ENCODE measurements at places on chromosomes 1 and 21.

DNA sequence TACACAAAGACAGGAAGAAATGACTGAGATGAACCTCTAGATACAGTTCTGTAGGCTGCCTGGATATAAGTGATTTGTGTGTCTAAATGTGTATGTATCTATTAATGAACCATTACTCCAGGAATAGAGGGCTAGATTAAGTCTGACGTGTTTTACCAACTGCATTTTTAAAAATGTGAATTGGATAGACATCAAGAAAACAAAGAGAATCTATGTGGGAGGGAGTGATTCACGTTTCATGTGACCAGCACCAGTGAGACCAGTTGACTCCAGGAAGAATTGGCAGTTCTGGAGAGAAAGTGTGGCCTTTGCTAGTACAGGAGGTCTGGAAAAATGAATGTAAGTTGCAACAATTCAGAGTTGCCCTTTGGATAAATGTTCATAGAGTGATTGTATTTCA lies 53.4 kb upstream of the RGS21 start:
- no peaks in the 10 kb centered on the region for H3K27me3 ChIP-seq
- H3K4me1 ChIP-seq, result no peaks in the 10 kb centered on the region
- no peak overlapping the region for H3K27ac ChIP-seq
- no peak overlapping the region for H3K4me3 ChIP-seq
- H3K36me3 ChIP-seq, result no peaks in the 10 kb centered on the region

GRCh38 chr21:37273440-37273839 lies 6.3 kb upstream of the VPS26C start:
- peaks cover 6% of the 10 kb centered on the region for H3K4me1 ChIP-seq
- no peak overlapping the region for H3K27ac ChIP-seq
- DNase-seq, result no peak

DNA sequence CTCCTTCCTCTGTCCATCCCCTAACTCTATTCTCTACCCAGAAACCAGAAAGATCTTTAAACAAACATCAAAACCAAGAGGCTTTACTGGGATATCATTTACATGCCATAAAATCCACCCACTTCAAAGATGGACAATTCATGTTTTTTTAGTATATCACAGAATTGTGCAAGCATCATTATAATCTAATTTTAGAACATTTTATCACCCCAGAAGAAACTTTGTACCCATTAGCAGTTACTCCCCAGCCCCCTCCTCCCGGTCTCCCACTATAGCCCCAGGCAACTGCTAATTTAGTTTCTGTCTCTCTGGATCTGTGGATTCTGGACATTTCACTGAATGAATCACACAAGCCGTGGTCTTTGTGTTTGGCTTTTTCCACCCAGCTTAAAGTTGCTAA lies 4.8 kb upstream of the SELENON start:
- peaks cover 5% of the 10 kb centered on the region for H3K36me3 ChIP-seq
- H3K27ac ChIP-seq, result peak overlapping the region; percentile 67
- no peak overlapping the region for H3K4me3 ChIP-seq
- no peak for DNase-seq

DNA sequence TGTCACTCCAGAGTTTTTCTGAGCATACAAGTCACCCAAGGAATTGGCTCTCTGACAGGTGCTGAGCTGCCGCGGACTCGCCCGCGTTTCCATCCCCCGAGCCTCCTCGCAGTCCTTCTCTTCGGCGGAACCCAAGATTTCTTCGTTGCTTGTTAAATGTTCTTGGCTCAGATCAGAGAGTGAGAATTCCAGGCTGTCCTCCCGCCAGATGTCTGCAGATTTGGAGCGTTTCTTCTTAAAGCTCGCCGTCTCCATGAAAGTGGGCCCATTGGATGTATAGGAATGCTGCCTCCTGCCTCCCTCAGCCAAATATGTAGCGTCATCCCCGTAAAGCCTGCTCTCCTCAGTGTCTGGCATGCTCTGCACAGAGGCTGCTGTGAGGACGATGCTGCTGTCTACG lies 77.8 kb downstream of the TIAM1 start:
- peaks cover 1% of the 10 kb centered on the region for H3K27me3 ChIP-seq
- no peaks in the 10 kb centered on the region for H3K36me3 ChIP-seq
- DNase-seq, result no peak
- H3K4me3 ChIP-seq, result peak overlapping the region; percentile 20

GRCh38 chr1:61079898-61080336 lies 2.4 kb upstream of the NFIA start:
- H3K4me3 ChIP-seq, result peak overlapping the region; percentile 93
- no peak for DNase-seq
- H3K27ac ChIP-seq, result peak overlapping the region; percentile 92
- H3K27me3 ChIP-seq, result no peaks in the 10 kb centered on the region
- H3K36me3 ChIP-seq, result no peaks in the 10 kb centered on the region

- DNase-seq, result peak; percentile 31
- H3K4me3 ChIP-seq, result peak within 1 kb of the TSS; percentile 84
- H3K36me3 ChIP-seq, result no peaks in the 10 kb centered on the region
- H3K27me3 ChIP-seq, result no peaks in the 10 kb centered on the region
Observed at GRCh38 chr1:207088701-207089626, at the start of gene C4BPB. C4BPB (plus strand) TSS chr1:207088860; CDS start chr1:207089532, 672 bp downstream.

GRCh38 chr1:1602968-1603506 lies 3.1 kb upstream of the FNDC10 start:
- no peak overlapping the region for H3K27ac ChIP-seq
- H3K4me1 ChIP-seq, result peaks cover 13% of the 10 kb centered on the region
- H3K27me3 ChIP-seq, result no peaks in the 10 kb centered on the region
- no peak overlapping the region for H3K4me3 ChIP-seq

DNA sequence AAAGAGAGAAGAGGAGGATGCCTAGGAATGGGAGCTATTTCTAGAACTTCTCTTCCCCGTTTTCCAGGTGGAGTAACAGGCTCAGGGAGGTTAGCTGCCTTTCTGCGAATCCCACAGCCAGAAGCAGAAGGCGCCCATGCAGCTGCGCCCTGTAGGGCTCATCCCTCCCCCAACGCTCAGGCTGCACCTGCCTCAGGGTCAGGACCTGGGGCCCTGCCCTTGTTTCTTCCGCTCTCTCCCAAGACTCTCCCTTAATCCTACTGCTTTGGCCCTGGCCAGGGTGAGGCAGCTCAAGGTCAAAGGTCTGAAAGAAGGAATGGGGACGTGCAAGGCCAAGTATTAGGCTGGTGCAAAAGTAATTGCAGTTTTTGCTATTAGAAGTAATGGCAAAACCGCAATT lies 30.5 kb upstream of the PADI2 start:
- H3K36me3 ChIP-seq, result peaks cover 5% of the 10 kb centered on the region
- no peak overlapping the region for H3K27ac ChIP-seq
- H3K27me3 ChIP-seq, result peaks cover 35% of the 10 kb centered on the region
- no peak overlapping the region for H3K4me3 ChIP-seq

GRCh38 chr1:12201352-12202189 lies 28.3 kb upstream of the VPS13D start:
- no peaks in the 10 kb centered on the region for H3K36me3 ChIP-seq
- H3K27ac ChIP-seq, result no peak overlapping the region
- H3K4me3 ChIP-seq, result peak overlapping the region; percentile 54
- DNase-seq, result no peak
- peaks cover 38% of the 10 kb centered on the region for H3K4me1 ChIP-seq
- no peaks in the 10 kb centered on the region for H3K27me3 ChIP-seq

- H3K27ac ChIP-seq, result no peak overlapping the region
- no peaks in the 10 kb centered on the region for H3K4me1 ChIP-seq
- no peaks in the 10 kb centered on the region for H3K36me3 ChIP-seq
- DNase-seq, result no peak
Observed at GRCh38 chr1:205004351-205004750, 38.7 kb upstream of the CNTN2 start.

GRCh38 chr1:204711947-204712701 lies 26.6 kb upstream of the LRRN2 start:
- no peak for DNase-seq
- no peak overlapping the region for H3K4me3 ChIP-seq
- peaks cover 9% of the 10 kb centered on the region for H3K27me3 ChIP-seq
- H3K4me1 ChIP-seq, result peaks cover 10% of the 10 kb centered on the region
- no peak overlapping the region for H3K27ac ChIP-seq
- no peaks in the 10 kb centered on the region for H3K36me3 ChIP-seq

DNA sequence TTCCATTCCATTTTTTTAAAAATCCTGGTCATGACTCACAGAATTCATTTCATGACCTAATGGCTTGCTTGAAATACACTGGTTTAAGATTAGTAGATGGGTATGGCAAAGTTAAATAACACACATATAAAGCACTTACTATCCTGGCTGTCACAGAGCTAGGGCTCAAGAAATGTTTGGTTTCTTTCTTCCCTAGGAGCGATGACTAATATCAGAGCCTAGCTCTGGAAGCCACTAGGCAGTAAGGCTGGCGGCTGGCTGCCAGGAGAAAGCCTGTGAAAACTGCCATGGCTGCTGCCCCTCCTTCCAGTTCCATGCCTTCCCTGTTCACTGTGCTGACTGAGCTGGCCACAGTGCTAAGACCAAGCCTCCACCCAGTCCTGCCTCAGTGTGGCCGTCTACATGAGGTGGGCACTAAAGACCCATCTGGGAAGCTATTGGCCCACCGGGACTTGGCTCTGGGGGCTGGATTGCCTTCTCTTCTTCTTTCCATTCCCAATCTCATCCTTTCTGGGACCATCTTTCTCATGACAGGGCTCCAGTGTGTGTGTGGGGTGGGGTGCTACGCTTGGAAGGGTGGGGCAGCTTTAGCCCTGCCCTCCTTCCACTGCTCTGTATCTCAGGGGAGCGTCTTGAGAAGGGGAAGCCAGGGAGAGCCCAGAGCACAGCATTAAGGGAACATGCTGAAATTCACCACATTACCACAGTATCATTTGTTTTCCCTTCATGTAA lies 10.8 kb upstream of the ASCL5 start:
- H3K36me3 ChIP-seq, result no peaks in the 10 kb centered on the region
- H3K27ac ChIP-seq, result no peak overlapping the region
- H3K4me1 ChIP-seq, result no peaks in the 10 kb centered on the region
- no peak for DNase-seq

GRCh38 chr21:36642777-36643176 lies 56.1 kb upstream of the SIM2 start:
- no peak overlapping the region for H3K27ac ChIP-seq
- peaks cover 14% of the 10 kb centered on the region for H3K27me3 ChIP-seq
- H3K4me3 ChIP-seq, result no peak overlapping the region

- no peaks in the 10 kb centered on the region for H3K27me3 ChIP-seq
- H3K4me1 ChIP-seq, result peaks cover 75% of the 10 kb centered on the region
Observed at GRCh38 chr1:91007827-91008226, 14.0 kb downstream of the ZNF644 start.

GRCh38 chr1:234620272-234621126 lies 10.5 kb upstream of the IRF2BP2 start:
- no peak overlapping the region for H3K27ac ChIP-seq
- H3K4me3 ChIP-seq, result no peak overlapping the region
- peaks cover 7% of the 10 kb centered on the region for H3K4me1 ChIP-seq

All from naive thymus-derived CD8-positive, alpha-beta T cell (primary cell).